NB4 (cell line): ENCODE measurements at places on chromosomes 4 and X.

DNA sequence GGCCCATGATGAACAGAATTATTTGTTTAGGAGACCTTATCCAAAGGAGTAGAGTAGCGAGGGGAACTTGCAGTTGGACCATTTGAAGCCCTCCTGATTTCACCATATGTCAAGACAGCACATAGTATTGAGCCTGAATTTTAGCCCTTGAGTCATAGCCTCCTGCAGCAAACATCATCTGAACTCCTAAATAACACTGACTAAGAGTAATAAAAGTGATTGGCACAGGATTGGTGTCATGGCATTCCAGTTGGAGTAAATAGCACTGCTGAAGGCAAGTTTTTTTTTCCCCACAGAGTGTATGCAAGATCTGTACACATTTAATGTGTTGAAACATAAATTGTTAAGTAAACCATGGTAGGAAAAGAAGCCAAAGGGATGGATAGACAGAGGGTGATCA, 89.0 kb downstream of the COMMD8 start:
- no peak for DNase-seq

GRCh38 chr4:152325831-152326230, 210.1 kb downstream of the FBXW7 start:
- DNase-seq: no peak

DNA sequence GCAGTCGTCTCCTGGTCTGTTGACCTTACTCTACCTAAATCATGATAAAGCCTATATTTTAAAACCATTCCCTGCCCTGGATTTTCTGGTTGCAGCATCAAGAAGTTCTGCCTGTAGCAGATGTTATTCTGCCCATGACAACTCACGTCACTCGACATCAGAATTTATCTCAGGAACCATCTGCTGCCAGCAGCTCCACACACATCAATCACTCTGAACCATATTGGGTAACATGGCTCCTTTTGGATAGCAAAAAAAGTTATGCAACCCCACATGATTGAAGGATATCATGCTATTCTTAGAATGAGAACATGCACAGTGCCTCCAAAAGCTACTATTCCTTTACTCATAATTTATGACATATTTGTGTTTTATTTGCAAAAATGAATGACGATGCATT, 341.4 kb downstream of the DHRSX start:
- peak; percentile 7 for DNase-seq

GRCh38 chr4:189198624-189199023, 742.0 kb upstream of the FRG1 start:
- no peak for DNase-seq

GRCh38 chr4:39731908-39732307, 34.0 kb downstream of the UBE2K start:
- DNase-seq: no peak

DNA sequence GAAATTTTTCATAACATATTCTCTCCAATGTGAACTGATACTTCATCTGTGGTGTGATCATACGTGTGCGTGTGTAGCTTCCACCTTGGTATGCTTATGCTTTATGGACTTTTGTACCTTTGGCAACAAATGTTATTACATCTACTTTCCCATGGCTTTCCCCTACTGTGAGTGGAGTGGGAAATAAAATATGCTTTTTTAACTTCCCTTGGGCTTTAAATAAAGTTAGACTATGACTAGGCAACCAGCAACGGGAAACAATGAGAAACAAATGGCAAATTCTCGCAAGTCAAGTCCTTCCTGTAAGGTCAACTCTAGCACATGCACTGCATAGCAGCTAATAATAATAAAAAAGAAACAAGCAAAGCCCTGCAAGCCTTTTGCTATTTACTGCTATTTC, 205.0 kb upstream of the PDE5A start:
- no peak for DNase-seq

- DNase-seq: peak; percentile 16
Observed at GRCh38 chr4:55184600-55185523, 59.5 kb upstream of the KDR start.

DNA sequence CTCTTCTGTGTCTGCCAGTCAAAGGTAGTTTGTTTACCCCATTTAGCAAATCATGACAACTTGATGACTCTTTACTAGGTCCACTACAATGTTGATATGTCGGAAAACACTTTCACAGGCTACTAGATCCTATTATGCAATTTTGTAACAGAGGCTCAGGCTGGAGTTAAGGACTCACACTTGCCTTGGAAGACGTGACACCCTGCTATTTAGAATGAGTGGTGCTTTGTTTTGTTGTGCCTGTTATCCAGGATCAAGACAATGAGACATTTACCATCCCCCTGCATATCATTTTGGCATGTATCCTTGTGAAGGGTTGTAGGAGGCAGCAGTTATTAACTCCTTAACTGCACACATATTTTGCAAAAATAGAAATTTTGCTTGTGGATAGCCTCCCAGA, 263.7 kb downstream of the IL1RAPL1 start:
- no peak for DNase-seq

- peak; percentile 27 for DNase-seq
Observed at GRCh38 chrX:101759000-101759399, 99.3 kb upstream of the ARMCX2 start.

DNA sequence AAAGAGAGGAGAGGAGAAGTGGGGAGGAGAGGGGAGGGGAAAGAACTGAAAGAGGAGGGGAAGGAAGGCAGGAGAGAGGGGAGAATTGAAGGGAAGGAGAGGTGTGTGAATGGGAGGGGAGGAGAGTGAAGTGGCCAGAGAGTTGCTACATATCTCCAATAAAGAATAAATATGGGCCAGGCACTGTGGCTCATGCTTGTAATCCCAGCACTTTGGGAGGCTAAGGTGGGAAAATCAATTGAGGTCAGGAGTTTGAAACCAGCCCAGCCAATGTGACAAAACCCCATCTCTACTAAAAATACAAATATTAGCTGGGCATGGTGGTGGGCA, 482.4 kb downstream of the NAF1 start:
- DNase-seq: no peak

GRCh38 chr4:154433543-154433942, 58.1 kb downstream of the DCHS2 start:
- no peak for DNase-seq

- DNase-seq: no peak
Observed at GRCh38 chrX:148576396-148576795, 76.0 kb downstream of the AFF2 start.

DNA sequence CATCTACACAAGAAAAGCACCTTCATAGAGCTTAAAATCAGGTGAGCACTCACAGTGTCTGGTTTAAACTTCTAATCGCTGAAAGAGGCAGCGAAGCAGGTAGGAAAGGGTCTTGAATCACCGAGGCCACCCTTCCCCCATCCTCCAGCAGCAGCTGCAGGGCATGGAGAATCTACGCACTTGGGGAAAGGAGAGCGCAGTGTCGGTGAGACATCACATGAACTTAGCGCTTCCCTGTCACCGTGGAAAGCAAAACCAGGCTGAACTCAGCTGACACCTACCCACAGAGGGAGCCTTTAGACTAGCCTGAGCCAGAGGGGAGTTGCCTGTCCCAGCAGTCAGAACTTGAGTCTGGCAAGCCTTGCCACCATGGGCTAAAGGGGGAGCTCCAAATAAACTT, 197.2 kb upstream of the ZFP42 start:
- no peak for DNase-seq

DNA sequence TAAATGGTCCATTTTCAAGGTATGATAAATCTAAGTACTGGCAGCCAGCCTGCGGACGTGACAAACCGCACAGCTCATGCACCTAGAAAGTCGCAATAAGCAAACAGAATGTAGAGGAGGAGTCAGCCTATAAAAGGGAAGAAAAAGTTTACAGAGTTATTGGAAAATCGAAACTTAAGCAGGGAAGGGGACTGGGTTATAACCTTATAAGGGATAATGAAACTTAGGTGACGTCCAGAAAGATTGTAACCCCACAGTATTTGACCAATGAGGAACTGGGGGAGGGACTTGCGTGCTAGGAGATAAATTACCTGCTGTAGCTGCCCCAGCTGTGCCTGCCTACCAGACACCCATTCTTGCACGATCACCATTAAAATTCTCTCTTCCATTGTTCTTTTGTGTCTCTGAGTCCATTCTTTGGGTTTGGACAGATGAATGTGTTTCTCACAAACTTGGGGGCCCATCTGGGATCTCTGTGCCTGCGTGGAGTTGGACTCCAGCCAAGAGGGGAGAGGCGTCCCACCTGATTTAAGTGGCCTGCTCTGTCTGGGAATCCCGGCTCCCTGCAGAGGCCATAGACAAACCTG, 61.0 kb downstream of the ZCCHC12 start:
- no peak for DNase-seq

GRCh38 chr4:9969526-9970398, 51.5 kb downstream of the SLC2A9 start:
- no peak for DNase-seq

- no peak for DNase-seq
Observed at GRCh38 chr4:6339818-6340445, 70.3 kb downstream of the WFS1 start.

DNA sequence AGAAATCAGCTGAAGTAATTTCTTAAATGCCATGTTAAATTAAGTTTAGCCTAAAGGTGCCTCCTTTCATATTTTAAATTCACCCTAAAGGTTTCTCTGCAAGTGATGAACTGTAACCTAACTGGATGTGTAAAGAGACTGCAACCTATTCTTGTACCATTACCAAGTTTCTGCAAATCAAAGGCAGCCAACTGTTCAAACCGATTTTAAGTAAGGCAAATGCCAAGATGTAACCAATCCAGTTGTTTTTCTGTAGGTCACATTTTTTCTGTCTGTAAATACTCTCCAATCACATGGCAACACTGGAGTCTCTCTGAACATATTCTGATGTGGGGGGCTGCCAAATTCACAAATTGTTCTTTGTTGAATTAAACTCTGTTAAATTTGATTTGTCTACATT, 42.4 kb upstream of the FGF2 start:
- no peak for DNase-seq

GRCh38 chr4:85393201-85393600, 81.7 kb upstream of the ARHGAP24 start:
- DNase-seq: no peak

DNA sequence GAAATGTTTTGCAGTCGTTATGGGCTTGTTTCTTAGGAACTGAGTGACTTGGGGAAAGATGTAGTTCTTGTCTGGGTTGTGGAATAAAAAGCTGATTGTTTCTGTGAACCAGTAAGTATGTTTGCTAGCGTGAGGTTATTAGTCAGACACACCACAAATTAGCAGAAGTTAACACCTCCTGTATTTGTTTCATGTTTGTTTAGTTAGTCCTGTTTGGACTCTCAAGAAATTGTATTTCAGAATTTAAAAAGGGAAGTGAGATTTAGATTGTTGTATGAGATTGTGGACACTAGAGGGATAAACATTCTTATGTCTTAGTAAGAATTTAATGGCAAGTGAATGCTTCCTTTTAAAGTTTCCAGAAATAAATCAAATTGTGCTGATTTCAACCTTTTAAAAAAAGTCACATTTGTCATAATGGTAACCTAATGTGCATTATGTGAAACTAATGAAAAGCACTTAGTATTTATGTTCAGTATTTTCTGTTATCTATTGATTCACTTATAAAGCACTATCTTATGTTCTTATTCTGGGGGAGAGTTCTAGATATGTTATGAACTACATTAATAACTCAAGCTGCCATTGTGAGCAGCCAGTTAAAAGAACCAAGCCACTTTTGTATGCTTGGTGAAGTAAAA, 25.6 kb downstream of the ATP10D start:
- DNase-seq: peak; percentile 37

DNA sequence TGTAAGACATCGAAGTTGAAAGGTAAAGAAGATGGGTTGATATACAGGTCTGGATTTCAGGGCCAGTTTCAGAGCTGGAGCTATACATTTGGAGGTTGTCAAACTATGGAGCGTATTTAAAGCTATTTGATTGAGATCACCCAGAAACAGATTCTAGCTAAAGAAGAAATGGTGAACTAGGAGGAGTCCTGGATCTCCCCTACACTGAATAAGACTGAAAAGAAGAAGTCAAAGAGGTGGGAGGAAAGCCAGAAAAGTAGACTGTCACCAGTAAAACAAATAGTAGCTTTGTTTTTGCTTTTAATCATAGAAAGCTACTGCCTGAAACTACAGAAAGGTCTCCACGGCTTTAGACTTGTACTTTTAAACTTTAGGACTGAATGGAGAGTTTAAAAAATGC, 5.0 kb upstream of the NDP start:
- DNase-seq: no peak

DNA sequence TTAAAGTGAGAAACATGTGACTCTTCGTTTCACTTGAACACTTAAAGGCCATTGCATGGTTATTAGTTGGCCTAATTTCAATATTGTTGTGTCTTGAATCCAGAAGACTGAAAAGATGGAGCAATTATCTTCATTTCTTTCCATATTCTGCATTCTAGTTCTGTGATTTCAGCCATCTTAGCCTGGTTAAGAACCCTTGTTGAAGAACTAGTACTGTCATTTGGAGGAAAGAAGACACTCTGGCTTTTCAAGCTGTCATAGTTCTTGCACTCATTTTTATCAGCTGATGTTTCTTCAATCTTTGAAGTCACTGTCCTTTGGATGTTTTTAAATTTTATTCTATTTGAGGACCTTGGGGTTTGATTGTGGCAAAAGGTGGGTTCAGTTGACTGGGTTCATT, 81.6 kb downstream of the MTMR8 start:
- no peak for DNase-seq

DNA sequence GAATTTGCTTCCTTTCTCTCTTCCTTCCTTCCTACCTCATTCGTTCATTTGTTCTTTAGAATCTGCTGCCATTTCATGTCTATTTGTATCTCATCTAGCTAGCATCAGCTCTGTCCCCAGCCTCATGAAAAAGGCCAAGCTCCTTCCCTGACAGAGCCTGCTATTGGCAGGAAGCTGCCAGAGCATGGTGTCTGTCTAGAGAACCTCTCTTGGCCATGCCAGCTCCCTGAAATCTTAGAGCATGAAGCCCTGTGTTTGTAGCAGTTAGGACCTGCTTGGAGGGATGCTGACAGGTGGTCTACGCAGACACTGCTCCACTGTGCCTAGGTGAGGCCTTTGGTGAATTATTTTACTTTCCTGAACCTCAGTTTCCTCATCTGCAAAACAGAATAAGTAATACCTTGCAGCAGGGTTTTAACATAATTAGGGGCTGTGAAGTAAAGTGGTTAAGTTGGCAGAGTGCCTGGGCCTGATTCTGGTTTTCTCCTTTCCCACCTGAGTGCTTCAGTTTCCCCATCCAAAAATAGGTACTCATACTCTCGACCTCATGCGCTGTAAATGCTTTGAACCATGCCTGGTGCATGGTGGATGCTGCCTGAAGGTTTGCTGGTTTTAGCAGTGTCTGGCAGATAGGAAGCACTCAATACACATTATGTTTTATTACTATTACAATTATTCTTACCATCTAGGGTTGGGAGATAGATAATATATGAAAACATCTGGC, 4.7 kb downstream of the PTTG2 start:
- DNase-seq: no peak
